T1000 (cell line): ENCODE measurements at places on chromosomes 7 and 10.

DNA sequence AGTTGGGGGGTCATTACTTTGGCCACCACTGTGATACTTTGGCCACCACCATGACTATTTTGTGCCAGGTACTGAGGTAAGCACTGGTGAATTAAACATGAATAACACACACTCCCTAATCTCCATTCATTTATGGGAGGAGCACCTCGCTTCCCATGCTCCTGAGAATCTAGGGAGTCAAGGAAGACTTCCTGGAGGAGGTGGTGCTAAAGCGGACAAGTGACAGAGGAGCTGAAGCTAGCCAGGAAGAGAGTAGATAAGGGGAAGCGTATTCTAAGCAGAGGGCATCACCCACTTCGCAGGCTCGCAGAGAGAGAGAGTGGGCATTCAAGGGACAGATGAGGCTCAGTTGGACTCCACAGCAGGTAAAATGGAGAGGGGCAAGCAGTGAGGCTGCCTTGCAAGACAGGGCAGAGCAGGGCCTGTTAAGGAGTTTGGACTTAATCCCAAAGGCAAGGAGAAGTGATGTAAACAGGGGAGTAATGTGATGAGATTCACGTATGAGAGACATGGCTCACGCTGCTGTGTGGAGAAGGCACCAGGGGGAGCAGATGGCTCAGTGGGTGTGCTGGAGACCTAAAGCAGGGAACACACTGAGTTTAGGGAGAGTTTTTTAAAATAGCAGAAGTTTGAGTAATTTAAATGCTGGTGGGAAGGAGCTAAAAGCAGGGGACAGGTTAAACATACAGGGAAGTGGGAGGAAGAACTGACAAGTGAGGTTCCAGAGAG lies 21.3 kb upstream of the TMEM248 start:
- DNase-seq: no peak

DNA sequence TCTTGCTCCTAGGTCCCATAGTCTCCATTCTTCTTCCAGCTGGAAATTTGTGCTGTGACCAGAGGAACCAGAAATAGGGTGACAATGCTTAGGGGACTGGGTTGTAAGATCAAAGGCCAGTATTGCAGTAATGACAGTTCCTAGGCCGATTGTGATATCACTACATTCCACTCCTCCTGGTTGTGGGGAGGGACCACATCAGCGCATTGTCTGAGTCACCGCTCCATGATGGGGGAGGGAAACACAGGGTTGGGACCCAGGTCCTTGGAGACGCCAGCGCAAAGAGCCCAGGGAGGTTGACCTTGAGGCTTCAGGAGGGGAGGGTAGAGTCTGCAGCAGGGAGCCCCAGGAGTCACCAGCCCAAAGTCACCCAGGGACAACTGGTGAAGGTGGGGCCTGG lies 20.8 kb upstream of the GGCT start:
- no peak for DNase-seq

- no peak for DNase-seq
These were observed 100.6 kb downstream of the ARHGAP22 start for GRCh38 chr10:48504141-48504885.

GRCh38 chr10:101686133-101686925 lies 8.6 kb downstream of the FBXW4 start:
- DNase-seq: no peak

DNA sequence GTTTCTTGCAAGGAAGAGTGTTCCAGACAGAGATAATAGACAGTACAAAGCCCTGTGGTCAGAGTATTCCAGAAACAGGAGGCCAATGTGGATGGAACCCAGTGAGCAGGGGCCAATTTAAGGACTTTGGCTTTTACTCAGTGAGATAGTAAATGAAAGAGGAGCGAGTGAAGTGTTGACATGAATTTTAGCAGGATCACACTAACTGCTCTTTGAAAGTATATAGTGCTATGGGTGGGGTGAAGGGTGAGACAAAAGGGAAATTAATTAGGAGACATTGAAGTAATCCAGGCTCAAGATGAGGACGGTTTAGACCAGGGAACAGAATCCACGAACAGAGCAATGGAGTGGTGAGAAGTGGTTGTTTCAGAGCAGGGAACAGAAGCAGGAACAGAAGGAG lies 62.2 kb upstream of the TES start:
- no peak for DNase-seq

- DNase-seq: no peak
These were observed 71.2 kb upstream of the COL13A1 start for GRCh38 chr10:69730251-69731156.

- no peak for DNase-seq
These were observed 12.7 kb downstream of the CLEC2L start for GRCh38 chr7:139536152-139536551.

- no peak for DNase-seq
These were observed 74.0 kb downstream of the ARID5B start for GRCh38 chr10:61975391-61975932.
